ENCODE measurements at places on chromosomes 5 and 9.

DNA sequence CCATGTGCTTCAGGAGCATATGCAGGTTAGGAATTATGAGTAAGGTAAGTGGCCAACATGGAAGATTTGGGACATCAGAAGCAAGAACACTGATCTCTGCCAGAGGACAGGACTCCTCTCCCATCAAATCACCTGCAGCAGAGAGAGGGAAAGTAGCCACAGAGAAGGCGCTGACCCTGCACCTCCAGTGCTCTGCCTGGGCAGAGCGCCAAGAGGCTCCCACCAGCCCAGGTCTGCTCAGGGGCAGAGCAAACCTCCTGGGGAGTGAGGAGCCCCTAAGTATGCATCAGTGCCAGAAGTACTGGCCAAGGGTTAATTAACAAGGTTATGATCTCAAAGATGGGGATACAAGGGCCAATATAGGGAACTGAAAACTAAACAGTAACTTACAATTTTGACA lies 545.3 kb upstream of the TRPC7 start:
- DNase-seq, result no peak

DNA sequence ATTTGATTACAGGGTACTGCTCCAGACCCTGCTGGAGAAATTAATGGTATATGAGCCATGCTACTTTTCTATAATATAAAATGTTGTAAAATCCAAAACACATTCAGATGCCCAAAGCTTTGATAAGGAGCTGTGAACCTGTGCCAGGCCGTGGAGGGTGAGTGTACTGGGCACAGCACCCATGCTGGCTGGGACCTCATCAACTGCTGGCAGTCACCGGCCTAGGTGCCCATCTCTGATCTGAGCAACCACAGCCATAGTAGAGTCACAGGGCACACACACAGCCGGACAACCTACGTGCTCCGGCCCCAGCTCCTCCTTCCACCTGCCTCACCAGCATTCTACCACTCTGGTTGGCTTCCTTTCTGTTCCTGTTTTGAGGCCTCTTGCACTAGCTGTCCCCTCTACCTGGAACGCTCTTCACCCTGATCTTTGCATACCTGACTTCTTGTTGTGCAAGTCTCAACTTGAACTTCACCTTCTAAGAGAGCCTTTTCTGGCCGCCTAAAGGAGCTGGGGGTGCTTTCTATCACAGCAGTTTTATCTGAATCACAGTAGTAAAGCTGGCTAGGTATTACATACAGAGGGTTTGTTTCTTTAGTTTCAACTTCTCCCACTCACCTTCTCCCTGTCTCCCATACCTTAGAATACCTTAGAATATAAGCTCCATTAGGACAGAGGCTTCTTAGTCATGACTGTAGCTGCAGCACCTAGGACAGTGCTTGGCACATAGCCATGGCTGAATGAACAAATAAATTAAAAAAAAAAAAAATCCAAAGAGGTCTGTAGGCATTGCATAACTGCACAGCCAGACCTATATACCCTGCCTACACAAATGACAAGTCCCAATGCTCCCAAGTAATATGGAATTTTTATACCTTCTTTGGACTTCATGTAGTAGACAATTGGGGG lies 51.7 kb downstream of the MED27 start:
- DNase-seq, result no peak

- DNase-seq, result no peak
Measured at GRCh38 chr5:1151316-1151715, 39.5 kb upstream of the SLC12A7 start.

GRCh38 chr5:108124596-108124995 lies 257.3 kb downstream of the FBXL17 start:
- no peak for DNase-seq

DNA sequence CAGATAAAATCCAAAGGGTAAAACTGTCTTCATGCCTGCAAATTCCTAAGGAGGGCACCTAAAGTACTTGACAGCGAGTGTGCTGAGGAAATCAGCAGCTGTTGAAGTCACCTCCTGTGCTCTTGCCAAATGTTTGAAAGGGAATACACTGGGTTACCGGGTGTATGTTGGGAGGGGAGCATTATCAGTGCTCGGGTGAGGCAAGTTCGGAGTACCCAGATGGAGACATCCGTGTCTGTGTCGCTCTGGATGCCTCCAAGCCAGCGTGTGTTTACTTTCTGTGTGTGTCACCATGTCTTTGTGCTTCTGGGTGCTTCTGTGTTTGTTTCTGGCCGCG lies 727 bp upstream of the ADRB2 start:
- no peak for DNase-seq

Data from anterior cingulate cortex (tissue), 58 donors.